ENCODE measurements at places on chromosomes 1 and 21.

DNA sequence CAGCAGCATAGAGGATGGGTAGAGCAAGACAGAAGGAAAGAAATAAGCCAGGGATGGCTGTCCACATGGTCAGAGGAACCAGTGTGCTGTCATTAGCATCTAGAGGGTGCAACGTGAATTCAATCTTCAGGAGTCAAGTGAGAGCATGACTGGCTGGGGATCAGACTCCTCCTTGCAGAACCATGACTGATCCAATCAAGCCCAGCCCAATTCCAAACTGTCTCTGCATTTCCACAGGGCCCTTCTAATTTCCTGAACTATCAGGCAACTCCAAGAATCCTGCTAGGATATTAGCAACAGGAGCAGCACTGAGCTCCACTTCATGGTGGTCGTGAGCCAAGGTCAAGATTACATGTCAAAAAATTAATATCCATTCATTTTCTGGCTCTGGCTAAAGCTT lies 166.8 kb upstream of the CAMK1G start:
- DNase-seq = no peak

DNA sequence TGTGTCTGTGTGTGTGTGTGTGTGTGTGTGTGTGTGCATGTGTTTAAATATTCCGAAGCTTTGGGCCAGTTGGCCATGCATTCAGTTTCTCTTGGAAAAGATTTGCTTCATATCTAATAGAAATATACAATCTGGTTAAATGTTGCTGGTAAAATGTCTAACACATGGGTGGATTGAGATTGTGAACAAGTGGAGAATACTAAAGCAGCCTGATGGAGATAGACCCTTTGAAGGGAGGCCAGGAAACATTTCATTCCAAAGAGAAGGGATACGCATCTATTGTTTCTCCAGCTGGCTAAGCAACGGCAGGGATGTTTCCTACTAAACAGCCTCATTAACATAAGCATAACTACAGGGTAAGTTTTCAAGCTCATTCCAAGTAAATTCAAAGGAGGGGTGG lies 257.5 kb upstream of the PTBP2 start:
- DNase-seq = no peak

DNA sequence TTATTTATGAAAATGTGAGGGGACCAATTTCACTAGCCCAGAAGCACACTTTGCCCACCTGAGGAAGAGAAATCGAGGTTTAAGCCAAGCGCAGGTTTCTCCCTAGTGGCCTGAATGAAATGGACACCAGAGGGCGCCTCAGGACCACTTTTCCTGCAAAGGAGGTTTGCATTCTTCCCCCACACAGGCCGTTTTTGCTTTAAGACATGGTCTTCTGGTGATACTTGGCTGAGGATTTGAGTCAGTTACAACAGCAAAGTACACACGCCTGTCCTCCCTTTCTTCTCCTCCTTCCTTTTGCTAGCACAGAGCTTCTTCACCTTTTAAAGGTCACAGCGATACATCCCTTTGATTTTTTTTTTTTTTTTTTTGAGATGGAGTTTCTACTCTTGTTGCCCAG lies 5.4 kb downstream of the PLA2G2E start:
- peak; percentile 65 for DNase-seq

DNA sequence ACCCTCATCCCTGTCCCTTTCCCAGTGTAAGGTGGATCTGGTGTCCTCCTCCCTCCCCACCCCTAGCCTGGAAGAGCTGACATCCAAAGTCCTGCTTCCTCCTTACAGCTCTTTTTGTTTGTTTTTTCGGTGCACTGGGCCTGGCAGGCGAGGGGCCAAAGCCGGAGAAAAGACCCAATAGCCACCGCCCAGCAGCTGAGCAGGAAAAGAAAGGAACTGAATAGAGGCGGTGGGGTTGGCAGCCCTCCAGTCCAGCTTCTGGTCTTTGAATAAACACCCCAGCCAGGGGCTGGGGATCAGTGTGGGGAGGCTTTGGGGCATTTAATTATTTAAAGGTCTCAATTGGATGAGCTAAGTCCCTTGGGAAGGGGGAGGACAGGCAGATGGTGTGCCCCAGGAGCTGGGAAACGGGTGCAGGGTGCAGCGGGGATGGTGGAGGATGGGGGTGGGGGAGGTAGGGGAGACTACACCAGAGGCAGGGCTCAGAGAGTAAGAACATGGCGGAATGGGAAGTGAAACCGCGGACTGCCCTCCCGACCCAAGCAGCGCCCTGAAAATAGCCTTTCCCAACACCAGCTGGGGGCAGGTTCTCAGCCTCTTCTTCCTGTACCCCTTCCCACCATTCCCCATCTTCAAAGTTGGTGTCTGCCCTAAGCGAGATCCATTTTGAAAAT lies 20.2 kb downstream of the BTG2 start:
- DNase-seq = peak; percentile 92

DNA sequence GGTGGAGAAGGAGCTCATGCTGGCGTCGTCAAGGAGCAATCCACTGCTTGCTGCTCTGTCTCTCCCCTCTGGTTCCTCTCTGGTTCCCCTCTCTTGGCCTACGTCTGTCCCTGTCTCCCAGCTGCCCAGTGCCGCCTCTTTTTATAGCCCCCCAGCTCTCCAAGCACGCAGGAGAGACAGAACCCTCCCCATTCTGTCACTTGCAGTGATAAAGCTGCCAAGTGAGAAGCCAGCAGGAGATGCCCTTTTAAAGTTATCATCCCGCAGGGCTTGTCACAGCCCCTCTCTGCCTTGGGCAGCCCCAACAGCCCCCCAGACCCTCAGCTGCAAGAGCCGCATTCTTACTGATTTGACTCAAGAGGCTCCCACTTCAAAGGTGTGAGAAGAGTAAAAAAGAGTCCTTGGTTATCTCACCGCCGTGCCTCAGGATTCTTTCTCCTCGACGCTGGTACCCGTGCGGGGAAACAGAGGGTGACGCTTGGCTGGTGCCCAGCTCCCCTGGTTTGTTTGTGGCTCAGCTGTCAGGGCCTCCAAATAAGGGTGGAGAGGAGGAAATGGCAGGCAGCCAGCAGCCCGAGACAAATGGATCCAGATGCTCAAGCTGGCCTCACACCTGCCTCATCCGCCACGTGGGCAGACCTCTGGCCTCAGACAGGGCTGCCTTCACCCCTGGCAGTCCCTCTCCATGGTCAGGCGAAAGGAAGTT lies at the start of gene NPPA:
Gene NPPA (minus strand): TSS at position 117 of the 706 bp plus-strand sequence. CDS start 99 bp downstream, at position 18.
- no peak for DNase-seq

- DNase-seq = no peak
Measured at GRCh38 chr1:236287757-236288619, 6.2 kb upstream of the ERO1B start.

- peak; percentile 94 for DNase-seq
Measured at GRCh38 chr1:30718636-30719405, 4.6 kb downstream of the MATN1 start.

- no peak for DNase-seq
Measured at GRCh38 chr1:245313576-245313975, 158.8 kb downstream of the KIF26B start.

GRCh38 chr1:55592122-55592521 lies 377.0 kb upstream of the USP24 start:
- DNase-seq = no peak

DNA sequence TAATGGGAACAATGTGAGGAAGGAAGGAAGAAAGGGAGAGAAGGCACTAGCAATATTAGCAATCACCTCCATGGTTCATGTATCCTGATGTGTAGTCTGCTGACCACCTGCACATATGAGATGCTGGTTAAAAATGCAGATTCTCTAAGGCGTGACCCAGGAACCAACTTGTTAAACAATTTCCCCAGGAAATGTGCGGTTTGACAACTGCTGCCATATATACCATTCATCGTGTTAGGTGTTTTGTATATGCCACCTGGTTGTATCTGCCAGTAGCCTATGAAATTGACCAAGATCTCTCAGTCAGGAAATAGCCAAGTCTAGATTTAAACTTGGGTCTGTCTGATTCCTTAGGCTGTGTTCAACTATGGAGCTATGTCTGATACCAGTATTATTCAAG lies 4.1 kb downstream of the SEMA4A start:
- no peak for DNase-seq

- DNase-seq = peak; percentile 95
Measured at GRCh38 chr1:150552128-150552910, 3.1 kb downstream of the ADAMTSL4 start.

DNA sequence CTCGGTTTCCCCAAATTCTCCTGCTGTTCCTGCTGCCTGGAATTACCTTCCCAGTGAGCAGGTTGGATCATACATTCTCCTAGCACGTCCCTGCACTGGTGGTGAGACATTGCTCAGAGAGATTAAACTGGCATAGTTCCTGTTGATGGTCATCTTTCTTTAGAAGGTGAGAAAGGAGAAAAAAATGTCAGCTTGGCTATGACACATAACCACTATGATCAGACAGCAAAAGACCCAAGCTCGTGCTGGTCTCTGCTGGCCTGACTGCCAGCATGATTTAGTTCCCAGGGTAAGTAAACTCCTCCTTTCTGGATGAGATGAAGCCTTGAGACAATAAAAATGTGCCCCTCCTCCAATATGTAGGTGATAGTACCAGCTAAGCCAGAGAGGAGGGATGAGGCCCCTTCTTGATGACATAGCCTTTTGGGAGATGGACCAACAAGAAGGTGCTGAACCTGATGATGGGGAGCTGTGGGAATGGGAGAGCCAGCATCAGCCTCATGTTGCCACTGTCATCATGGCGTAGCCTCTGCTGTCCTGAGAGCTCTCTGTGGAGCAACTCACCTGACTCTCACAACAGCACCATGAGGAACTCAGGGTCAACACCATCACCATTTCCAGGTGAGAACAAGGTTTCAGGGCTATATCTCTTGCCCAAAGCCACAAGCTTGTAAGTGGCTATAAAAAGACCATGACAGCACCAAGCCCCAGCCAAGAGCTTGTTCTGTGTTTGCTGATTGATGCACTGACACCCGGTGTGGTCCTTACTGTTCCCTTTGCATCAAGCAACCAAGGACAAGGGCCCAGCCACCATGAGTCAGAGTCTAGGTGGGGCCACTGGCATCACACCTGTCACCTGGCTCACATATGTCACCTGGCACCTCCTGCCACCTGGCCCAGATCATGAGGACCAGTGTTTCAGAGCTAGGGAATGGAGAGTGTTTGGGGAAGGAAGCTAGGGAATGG lies 200.0 kb downstream of the MATN1 start:
- no peak for DNase-seq

GRCh38 chr21:10539956-10540355 lies 18.6 kb downstream of the TPTE start:
- no peak for DNase-seq

DNA sequence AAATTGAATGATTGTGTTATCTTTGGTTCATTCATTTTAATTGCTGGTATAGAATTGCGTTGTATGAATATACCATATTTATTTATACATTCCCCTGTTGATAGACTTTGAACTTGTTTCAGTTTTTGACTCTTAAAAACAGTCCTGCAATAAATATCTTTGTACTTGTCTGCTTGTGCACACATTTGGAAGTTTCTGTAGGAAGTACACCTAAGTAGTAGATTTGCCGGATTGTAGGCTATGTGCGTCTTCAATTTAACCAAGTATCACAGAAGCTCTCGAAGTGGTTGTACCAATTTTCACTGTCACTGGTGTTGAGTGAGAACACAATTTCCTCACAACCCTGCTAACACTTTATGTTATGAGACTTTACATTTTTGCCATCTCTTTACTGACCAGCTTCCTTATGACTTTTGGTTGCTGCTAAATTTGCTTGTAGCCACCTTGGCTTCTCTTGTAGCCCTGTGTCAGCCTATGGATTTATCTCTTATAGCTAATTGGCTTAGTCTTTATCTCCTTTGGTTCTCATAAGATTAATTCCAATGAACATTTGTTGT lies 2.2 kb downstream of the TTC3 start:
- no peak for DNase-seq

DNA sequence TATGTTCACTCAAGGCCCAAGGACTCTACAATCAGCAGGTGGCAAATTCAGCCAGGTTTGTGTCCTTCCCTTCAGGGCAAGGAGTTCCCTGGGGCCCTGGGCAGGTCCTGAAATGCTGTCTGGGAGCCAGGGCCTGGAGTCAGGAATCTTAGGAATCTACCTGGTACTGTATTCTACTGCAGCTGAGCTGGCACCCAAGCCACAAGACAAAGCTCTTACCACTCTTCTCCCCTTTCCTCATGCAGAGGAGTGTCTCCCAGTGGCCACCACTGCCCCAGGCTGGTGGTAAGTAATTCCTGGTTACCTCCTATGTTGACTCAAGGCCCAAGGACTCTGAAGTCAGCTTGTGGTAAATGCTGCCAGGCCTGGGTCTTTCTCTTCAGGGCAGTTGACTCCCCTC lies 153.4 kb downstream of the NRIP1 start:
- DNase-seq = no peak

- DNase-seq = no peak
Measured at GRCh38 chr1:167474191-167474641, 44.1 kb downstream of the CD247 start.

All from MV-4-11 (cell line).